ENCODE measurements at places on chromosomes 1 and 21. TPM values are rescaled to one million over a fixed set of nuclear protein-coding genes. Genes with fewer than 3 reads are reported as not detected.
A peak's percentile ranks its signal among the peaks of the same experiment; 100 is the strongest.

DNA sequence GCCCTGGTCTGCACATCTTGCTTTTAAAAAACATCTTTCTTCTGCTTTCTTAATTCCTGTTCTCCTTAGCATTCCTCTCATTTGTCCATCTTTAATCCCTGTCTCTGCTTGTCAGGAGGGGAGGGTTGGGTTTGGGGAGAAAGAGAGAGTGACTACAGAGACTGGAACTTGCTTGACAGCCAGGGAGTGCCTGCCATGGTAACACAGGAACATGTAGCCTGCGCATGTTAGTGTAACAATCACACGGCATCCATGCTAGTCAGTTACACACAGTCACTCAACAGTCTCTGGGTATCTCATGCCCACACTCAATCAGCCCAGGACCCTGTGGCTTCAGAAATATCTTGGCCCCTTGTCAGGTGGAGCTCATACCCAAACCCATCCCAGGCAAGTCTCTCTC lies 818 bp upstream of the TFAP2E start:
- H3K27me3 ChIP-seq = peaks cover 16% of the 10 kb centered on the region
- no peak overlapping the region for H3K27ac ChIP-seq
- H3K4me3 ChIP-seq = no peak overlapping the region
- peaks cover 19% of the 10 kb centered on the region for H3K4me1 ChIP-seq

- no peak overlapping the region for H3K4me3 ChIP-seq
- no peak overlapping the region for H3K27ac ChIP-seq
- peaks cover 18% of the 10 kb centered on the region for H3K4me1 ChIP-seq
- H3K36me3 ChIP-seq = no peaks in the 10 kb centered on the region
Observed at GRCh38 chr1:86938855-86939254, 24.4 kb downstream of the HS2ST1 start.

DNA sequence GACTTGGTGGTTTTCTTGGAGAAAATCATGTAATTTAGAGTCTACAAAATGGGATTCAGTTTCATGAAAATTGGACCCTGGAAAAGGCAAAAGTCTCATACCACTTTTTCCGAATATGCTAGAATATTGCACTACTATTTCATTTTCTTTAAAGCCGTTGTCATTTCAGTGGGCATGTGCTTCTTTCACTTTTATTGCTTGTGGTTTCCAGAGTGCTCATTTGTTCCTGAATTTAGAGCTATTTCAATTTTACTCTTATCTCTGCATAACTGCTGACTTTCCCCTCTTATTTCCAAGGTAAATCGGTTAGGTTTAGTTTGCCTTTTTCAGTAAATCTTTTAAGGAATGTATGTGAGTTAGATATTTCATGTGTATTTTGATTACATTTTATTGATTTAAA lies 11.6 kb downstream of the HHAT start:
- no peak for DNase-seq
- peaks cover 11% of the 10 kb centered on the region for H3K4me1 ChIP-seq
- no peak overlapping the region for H3K27ac ChIP-seq
- no peaks in the 10 kb centered on the region for H3K27me3 ChIP-seq
- no peaks in the 10 kb centered on the region for H3K36me3 ChIP-seq

- DNase-seq = no peak
- peak overlapping the region; percentile 57 for H3K4me3 ChIP-seq
- no peaks in the 10 kb centered on the region for H3K27me3 ChIP-seq
Observed at GRCh38 chr1:160436966-160437365, 36.6 kb downstream of the VANGL2 start.

- DNase-seq = no peak
- peak overlapping the region; percentile 73 for H3K27ac ChIP-seq
- peak overlapping the region; percentile 83 for H3K4me3 ChIP-seq
Observed at GRCh38 chr21:36700295-36700970, 1.5 kb downstream of the SIM2 start.

- H3K4me1 ChIP-seq = peaks cover 15% of the 10 kb centered on the region
- no peaks in the 10 kb centered on the region for H3K36me3 ChIP-seq
- no peak overlapping the region for H3K4me3 ChIP-seq
Observed at GRCh38 chr1:199937661-199938060, 89.8 kb upstream of the NR5A2 start.

GRCh38 chr21:43763901-43764523 lies 12.1 kb downstream of the CSTB start:
- H3K27ac ChIP-seq = no peak overlapping the region
- no peaks in the 10 kb centered on the region for H3K36me3 ChIP-seq
- peaks cover 6% of the 10 kb centered on the region for H3K27me3 ChIP-seq
- no peak overlapping the region for H3K4me3 ChIP-seq

GRCh38 chr1:237562242-237562823 lies 328.4 kb downstream of the ZP4 start:
- H3K27ac ChIP-seq = no peak overlapping the region
- H3K4me1 ChIP-seq = no peaks in the 10 kb centered on the region
- DNase-seq = peak; percentile 14
- H3K27me3 ChIP-seq = peaks cover 7% of the 10 kb centered on the region

- no peak overlapping the region for H3K4me3 ChIP-seq
- no peaks in the 10 kb centered on the region for H3K27me3 ChIP-seq
- H3K36me3 ChIP-seq = peaks cover 39% of the 10 kb centered on the region
- H3K27ac ChIP-seq = no peak overlapping the region
Observed at GRCh38 chr21:36892201-36892600, 74.3 kb downstream of the HLCS start.

DNA sequence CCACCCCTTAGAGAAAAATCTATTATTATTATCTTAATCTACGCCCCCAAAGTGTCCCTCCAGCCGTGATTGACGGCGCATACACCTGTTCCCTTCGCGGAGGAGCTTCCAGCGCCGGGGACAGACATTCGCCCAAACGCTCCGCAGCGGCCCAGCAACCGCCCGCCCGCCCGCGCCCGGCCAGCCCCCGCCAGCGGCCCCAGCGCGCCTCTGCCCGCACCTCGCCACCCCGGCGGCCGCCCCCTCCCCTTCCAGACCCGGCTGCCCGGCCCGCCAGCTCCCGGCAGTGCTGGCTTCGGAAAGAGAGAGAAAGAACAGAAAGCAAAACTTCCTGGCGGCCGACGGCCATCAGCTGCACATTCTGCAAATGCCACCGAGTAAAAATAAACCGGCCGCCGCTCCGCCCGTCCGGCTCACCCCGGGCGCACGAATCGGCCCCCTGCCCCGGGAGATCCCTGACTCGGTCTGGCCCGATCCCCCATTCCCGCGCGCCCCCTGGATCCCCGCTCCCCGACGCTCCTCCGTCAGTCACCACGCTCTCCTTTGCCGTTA lies 1.6 kb downstream of the CASZ1 start:
- DNase-seq = no peak
- peaks cover 39% of the 10 kb centered on the region for H3K27me3 ChIP-seq
- H3K4me1 ChIP-seq = peaks cover 10% of the 10 kb centered on the region
- H3K27ac ChIP-seq = peak overlapping the region; percentile 37
- no peaks in the 10 kb centered on the region for H3K36me3 ChIP-seq
- peak overlapping the region; percentile 74 for H3K4me3 ChIP-seq

- DNase-seq = no peak
- no peak overlapping the region for H3K27ac ChIP-seq
- H3K4me3 ChIP-seq = no peak overlapping the region
- H3K36me3 ChIP-seq = peaks cover 4% of the 10 kb centered on the region
- no peaks in the 10 kb centered on the region for H3K27me3 ChIP-seq
- no peaks in the 10 kb centered on the region for H3K4me1 ChIP-seq
Observed at GRCh38 chr1:169999331-169999741, 75.2 kb downstream of the KIFAP3 start.

- peaks cover 41% of the 10 kb centered on the region for H3K27me3 ChIP-seq
- DNase-seq = no peak
- peaks cover 11% of the 10 kb centered on the region for H3K4me1 ChIP-seq
- H3K36me3 ChIP-seq = no peaks in the 10 kb centered on the region
- peak within 1 kb of the TSS; percentile 2 for H3K27ac ChIP-seq
- H3K4me3 ChIP-seq = no peak within 1 kb of the TSS
Observed at GRCh38 chr1:205356440-205357139, at the start of gene KLHDC8A. Gene KLHDC8A (minus strand): TSS chr1:205356922. CDS start chr1:205343604, 13,318 bp downstream.

Gene CA6
- not detected for polyA plus RNA-seq

Gene SELENBP1
- not detected for polyA plus RNA-seq

Gene ENAH
- 1.2 TPM for polyA plus RNA-seq

Gene DDX59
- polyA plus RNA-seq = 23.8 TPM

Gene KIF2C
- 0.38 TPM for polyA plus RNA-seq

Gene KRTAP11-1
- not detected for polyA plus RNA-seq

Data from naive B cell (primary cell).